ENCODE measurements at places on chromosomes 5 and 9.

DNA sequence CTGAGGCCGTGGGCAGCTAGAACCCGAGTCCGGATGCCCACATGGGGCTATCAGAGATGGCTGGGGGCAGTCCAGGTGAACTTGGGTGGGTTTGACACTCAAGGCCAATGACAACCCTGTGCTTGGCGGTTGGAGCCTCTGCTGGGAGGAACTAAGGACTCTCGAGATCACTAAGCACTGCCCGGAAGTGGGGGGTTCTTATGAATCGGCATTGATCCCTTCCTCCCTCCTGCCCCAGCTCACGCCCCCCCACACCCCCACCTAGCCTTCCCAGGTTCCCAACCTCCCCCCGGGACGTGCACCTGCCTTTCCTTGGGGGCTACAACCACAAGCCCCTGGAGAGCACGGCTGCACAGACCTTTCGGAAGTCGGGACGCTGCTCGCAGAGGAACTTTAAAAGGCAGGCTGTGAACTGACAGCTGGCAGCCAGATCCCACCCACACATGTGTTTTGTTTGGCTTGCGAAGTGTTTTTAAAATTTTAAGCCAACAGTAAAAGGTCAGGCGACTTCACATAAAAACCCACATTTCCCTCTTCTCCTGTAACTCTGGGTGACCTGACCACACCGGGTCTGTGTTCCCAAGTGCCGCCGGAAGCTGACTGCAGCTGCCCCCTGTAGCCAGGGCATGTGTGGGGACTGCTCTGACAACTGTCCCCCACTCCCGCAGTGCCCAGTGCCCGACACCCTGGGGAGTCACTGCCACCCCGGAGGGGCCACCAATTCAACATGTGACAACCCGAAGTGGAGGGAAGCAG, 5.1 kb upstream of the RALGDS start:
- DNase-seq = no peak

GRCh38 chr5:9500625-9501024, 45.2 kb downstream of the SEMA5A start:
- DNase-seq = no peak

- no peak for DNase-seq
Observed at GRCh38 chr5:14917719-14918118, 46.1 kb upstream of the ANKH start.

DNA sequence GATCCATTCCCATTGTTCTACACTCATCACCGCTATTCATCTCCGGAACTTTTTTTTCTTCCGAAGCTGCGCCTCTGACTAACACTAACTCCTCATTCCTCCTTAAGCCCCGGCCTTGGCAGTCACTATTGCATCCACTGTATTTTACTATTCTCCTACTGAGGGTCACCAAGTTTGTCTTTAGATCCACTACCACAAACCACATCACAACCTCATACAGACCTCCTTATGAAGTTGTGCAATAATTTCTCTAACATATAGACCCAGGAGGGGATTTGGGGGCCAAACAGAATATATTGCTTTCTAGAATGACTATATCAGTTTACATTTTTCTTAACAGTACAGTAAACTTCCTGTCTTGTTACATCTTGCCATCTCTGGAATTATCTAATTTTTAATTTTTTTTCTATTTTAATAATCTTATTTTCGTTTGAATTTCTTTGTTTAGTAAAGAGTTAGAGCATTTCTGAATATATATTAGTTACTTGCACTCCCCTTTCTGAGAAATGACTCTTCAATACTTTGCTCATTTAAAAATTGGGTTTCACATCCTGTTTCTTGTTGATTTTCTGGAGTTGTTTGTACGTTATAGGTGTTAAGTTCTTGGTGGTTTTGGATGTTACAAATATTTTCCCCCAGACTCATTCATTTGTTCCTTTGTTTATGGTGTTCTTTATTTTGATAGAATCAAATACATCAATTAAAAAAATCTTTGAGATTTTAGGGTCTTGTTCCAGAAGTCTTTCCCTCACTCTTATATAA, 37.1 kb downstream of the DMRT2 start:
- no peak for DNase-seq

DNA sequence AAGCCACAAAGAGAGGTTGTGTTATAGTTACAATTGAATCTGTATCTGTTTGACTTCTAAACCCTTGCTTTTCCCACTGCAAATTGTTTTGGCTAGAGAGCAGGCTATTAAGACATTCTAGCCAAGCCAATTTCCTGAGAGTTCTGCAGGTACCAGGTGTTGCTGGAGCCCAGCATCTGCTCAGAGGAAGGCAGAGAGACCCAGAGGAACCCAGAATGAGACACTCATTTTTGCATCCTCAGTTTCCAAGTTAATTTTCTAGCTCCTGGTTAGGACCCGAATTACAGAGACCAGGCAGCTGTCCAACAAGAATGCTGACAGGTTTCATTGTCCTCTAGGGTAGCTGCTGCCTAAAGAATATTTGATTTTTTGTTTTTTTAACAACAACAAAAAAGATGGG, 266.2 kb downstream of the TRIM32 start:
- DNase-seq = no peak

GRCh38 chr5:154811653-154812465, 38.5 kb downstream of the FAXDC2 start:
- peak; percentile 48 for DNase-seq

- no peak for DNase-seq
Observed at GRCh38 chr9:129170229-129170628, 7.8 kb downstream of the IER5L start.

- no peak for DNase-seq
Observed at GRCh38 chr5:14659821-14660607, 4.5 kb upstream of the OTULIN start.
